Renal cortex interstitium (tissue), 15 donors: ENCODE measurements at places on chromosomes 3 and 15.

DNA sequence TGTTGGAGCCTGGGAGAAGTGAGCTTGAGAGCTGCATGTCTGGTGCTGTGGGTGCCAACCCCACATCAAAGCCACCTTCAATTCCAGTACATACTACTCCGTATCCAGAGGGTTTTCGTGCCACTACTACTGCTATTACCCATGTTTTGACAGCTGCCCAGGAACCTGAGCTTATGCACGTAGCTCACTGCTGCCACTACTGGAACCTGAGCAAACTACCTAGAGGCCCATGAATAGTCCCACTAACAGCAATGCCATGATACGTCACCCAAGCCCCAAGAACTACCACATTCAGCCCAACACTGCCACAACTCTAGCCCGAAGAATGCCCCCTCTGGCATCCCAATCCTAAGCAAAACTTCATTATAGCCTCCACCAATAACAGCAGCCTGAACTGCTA is 215.2 kb upstream of the BCHE start:
- no peak for DNase-seq

DNA sequence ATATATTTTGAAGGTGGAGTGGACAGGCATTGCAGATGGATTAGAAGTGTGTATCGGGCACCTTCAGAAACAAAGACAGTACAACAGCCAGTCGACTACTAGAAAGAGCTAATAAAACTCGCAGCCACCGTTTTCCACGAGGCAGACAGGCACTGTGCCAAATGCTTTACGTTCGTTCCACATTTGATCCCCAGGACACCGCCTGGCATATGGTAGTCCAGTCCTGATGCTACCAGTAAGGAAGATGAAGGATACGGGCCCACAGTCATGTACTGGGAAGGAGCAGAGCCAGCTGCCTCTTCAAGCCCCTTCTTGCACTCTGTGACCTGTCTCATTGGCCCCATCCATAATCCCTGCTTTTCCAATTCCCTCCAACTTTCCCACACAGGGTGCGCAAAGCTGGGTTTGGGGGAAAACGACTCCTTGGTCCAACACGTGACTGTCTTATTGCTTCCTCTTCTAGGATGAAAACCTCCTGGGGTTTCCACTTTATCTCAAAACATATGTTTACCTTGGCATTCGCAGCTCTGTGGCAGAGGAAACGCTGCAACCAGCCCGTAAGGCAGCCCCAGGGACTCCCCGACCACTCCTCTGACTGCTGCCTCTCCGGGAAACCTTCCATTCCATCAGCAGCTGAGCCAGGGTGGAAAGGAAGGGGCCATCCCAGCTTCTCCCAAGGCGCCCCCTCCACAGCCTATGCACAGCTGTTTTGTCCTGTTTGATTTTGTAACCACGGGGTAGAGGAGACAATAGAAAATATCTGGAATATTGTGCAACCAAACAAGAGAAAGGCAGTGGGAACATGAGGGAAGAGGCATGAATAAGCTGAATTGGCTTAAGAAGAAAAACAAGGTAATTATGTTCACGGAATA is 107.4 kb downstream of the ADAMTS17 start:
- DNase-seq, result no peak

DNA sequence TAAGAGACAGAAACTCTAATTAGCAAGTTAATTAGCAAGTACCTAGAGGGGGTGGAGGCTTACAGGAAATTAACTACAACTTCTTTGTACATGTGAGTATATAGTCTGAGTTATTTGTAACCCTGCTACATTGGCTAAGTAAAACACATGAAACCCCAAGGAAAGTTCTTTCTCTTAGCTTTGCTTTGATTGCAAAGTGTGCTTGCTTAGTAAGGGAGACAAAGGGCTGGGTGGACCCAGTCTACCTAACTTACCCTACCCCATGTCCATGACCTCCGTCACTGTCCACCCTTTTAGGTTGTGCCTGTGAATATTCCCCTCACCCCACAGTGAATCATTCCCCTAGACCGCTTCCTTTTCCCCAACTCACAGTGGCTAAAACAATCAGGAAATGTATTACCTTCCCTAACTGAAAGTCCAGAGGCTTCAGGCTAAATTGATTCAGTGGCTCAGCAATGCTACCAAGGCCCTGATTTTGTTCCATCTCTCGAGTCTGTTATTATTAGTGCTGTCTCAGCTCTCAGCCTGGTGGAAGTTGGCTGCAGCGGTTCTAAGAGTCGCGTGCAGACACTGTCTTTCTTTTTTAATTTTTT is 31.1 kb upstream of the RYR3 start:
- DNase-seq, result no peak

GRCh38 chr3:16113704-16114103 is 60.8 kb upstream of the GALNT15 start:
- DNase-seq, result no peak

DNA sequence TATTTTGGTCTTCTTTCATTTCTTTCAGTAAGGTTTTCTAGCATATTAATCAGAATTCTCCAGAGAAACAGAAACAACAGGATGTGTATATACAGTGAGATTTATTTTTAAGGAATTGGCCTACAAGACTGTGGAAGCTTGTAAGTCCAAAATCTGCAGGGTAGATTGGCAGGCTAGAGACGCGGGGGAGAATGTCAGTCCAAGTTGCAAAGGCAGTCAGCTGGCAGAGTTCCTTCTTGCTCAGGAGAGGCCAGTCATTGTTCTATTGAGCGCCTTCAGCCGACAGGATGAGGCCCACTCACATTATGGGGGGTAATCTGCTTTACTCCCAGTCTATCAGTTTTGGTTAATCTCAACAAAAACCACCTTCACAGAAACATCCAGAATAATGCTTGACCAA is 133.4 kb upstream of the UBE3A start:
- DNase-seq, result no peak

DNA sequence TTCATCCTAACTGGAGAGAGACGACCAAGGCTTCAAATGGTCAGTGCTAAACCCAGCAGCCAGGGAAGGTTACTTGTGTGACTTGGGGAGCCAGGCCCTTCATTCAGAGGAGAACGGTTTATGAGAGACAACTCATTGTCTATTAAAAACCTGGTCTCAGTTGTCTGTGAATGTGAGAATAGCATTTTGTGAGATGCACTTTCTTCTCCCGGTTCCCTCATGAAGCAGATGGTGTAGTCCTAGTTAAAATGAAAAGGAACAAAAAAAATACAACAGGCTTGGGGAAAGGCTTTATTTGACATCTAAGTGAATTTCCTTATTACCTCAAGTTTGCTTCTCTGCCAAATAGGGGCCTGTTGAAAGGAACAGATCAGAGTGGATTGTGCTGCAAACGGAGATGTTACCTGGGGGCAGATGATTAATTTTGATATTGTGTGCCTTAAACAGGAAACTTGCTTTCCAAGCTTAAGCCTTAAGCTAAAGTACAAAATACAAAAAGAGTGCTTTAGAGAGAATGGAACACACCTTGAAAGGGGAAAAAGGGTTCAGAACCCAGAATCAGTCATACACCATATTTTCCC is 202.7 kb upstream of the BHLHE40 start:
- no peak for DNase-seq

DNA sequence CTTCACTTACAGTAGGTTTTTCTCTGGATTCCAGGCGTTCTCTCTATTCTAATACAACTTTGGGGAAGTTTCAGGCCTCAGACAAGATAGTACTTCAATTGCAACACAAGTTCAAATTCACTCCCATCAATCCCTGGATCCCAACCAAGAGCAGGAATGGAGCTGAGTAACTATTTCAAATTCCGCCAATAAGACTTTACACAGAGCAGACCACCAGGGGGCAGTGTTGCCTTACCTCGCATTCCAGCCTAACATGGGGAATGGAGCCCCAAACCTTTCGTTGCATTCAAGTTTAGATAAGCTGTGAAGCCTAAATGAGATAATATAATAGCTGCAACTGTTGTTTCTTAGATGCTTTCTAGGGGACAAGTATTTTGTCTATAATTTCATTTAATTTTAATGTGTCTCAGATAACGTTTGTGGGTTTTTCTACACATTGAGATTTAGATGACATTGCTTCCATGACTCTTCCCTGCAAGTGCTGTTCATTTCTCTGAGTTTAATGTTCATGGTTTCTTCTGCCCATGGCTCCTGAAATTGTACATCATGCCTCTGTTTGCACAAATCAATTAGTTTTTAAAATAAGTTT is 186.7 kb downstream of the NSUN3 start:
- DNase-seq, result peak; percentile 55

GRCh38 chr15:91553196-91553854 is 300.2 kb upstream of the SLCO3A1 start:
- no peak for DNase-seq

DNA sequence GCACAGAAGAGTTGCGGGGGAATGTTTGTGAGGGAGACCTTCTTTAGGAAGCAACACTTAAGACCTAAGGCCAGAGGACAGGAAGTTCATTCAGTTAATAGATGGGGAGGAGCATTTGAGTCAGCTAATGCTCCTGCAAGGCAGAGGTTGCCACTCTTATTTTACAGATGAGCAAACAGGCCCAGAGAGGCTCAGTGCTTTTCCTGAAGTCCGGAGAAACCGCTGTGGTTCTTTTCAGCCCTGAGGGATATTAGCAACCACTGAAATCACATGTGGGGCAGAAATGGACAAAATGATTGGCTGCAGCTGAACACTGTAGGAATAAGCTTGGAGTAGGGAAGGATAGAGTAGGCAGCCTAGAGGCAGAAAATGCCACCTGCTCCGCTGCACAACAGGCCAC is 33.3 kb upstream of the RTP4 start:
- no peak for DNase-seq

DNA sequence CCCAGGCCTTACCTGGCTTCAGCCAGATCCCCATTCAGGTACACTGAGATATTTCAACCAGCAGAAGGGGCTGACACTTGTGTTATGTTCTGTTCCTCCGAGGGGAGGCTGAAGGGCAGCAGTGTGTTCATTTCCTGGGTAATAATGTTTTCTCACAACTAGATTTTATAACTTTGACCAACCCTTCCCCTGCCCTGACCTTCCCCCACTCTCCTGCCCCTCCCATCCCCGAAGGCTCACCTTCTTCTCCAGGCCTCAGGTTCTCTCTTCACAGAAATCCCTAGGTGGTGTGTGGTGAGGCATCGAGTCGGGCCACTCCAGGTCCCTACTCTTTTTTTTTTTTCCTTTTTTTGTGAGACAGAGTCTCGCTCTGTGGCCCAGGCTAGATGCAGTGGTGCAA is 34.6 kb downstream of the EPHB3 start:
- DNase-seq, result no peak

DNA sequence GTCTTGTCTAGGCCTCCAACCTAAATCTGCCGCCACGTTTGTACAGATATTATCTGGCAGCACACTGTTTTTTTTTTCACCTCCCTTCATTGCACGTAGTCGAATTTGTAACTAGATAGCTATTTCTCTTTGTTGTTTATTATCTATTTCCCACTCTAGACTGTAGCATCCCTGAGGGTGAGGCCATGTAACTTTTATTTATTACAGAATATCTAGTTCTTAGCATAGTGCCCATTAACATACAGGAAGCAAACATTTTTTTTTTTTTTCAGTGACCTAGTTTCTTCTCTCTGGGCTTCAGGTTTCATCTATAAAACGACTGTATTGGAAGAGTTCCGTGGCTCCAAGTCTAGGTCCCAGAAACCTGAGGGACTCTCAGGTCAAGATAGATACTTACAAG is 354.3 kb downstream of the FGF12 start:
- no peak for DNase-seq

DNA sequence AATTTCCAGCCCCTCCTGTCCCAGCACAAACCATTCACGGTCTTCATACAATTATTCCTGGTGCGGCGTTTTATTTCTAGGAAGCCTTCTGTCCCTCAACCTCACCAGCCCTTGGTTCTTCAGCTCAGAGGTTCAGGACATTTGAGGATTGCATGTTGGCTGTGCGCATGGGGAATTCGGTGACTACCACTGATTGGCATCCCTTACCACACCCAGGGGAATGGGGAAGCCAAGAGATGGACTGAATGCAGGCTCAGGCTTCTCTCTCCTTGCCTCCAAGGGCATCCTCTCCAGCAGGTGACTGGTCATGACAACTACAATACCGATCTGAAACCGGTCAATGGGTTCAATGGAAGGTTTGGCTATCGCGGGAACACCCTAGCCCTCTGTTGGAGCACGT is 153.8 kb downstream of the MTHFS start:
- DNase-seq, result no peak

- DNase-seq, result no peak
Observed at GRCh38 chr3:16520241-16520969, 6.9 kb upstream of the RFTN1 start.

DNA sequence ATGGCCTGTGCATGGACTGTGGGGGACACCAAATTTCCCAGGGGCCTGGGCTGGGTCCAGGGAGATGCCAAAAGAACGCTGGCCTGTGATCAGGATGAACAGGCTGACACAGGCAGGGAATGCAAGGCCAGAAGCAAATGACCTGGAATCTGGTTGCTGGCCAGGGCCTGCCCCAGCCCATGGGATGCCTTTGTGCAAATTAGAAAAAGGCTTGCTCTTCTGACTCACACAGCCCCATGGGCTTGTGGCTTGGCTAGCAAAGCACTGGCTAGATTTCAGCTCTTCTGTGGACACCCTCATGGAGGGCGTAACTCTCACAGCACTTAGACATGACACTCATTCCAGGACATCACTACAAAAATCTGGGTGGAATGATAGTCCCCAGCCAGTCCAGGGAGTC is 356.0 kb downstream of the SHQ1 start:
- no peak for DNase-seq

GRCh38 chr3:36843065-36844051 is 79.0 kb upstream of the DCLK3 start:
- DNase-seq, result no peak

GRCh38 chr3:50194128-50194902 is 2.9 kb downstream of the GNAT1 start:
- peak; percentile 42 for DNase-seq

GRCh38 chr3:152376351-152377183 is 107.8 kb downstream of the MBNL1 start:
- DNase-seq, result no peak

DNA sequence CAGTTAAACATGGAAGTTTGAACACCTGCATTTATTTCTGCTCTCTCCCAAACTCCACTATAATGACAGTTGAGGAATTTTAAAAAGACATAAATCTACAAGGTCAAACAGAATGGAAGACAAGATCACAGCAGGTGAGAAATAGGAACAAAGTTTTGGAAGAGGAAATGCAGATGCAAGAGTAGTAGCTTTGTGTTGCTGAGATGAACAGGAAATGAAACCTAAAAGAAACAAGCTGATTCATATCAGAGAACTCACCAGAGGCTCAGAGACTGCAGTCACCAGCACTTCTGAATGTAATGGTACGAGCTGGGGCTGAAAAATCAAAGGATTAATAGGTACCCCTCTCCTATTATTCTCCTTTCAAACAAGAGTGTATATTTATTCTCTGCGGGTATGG is 459.9 kb downstream of the RAP2B start:
- DNase-seq, result no peak

GRCh38 chr15:101662203-101662602 is 10.0 kb upstream of the TM2D3 start:
- DNase-seq, result no peak
